T1000 (cell line): ENCODE measurements at places on chromosomes 2 and 18.

- DNase-seq = no peak
These were observed 335.2 kb downstream of the FBXO15 start for GRCh38 chr18:73812423-73812822.

DNA sequence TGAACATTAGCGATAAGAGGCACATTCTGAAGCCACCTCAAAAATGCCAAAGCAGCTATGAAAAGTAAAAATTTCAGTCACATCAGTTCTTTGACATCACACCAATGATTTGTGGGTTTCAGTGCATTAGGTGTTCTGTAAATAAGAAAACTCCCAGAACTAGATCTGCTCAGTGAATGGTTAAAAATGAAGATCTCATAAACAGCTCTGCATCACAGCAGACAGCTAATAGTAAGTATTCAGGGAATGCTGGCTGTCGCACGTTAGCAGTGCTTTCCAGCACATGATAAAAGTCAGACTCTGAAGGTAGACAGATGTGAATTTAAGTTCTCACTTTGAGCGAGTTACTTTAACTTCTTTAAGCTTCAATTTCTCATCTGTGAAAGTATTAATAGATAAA, 154.9 kb downstream of the SATB2 start:
- DNase-seq = no peak

- DNase-seq = no peak
These were observed 19.0 kb upstream of the SAG start for GRCh38 chr2:233288663-233289062.

DNA sequence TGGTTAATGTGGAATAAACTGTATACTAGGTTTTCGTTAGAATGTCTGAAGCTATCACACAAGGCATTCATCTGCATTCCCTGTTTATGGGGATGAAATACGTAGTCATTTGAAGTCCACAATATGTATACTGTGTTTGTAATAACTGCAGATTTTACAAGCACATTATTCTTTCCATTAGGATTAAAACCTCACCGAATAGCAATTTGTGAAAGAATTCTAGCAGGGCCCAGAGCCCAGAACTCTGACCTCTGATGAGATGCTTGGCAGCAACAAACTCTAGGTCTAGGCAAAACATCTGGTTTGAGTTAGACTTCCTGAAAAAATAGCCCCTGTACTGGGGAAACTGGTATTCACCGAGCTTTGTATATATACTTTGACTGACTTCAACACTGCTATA, 158.2 kb downstream of the SRBD1 start:
- no peak for DNase-seq

DNA sequence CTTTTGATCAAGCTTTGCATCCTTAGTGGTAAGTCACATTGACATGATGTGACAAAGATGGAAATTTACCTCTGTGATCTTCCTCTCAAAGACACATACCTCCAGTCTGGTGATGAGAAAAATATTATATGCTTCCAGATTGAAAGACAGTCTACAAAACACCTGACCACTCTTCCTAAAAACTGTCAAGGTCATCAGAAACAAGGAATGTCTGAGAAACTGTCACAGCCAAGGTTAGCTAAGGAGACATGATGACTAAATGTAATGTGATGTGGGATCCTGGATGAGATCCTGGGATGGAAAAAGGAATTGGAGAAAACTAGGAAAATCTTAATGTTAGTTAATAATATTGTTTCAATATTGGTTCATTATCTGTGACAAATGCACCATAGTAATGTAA, 226.6 kb upstream of the ST6GAL2 start:
- DNase-seq = no peak

- no peak for DNase-seq
These were observed 152.4 kb upstream of the CAVIN2 start for GRCh38 chr2:191999101-191999841.
